Stimulated activated CD8-positive, alpha-beta memory T cell treated with anti-CD3 and anti-CD28 coated beads, Interleukin-15, amount 100 ng/mL, for 4 hours (primary cell): ENCODE measurements at places on chromosomes 11 and 22.

DNA sequence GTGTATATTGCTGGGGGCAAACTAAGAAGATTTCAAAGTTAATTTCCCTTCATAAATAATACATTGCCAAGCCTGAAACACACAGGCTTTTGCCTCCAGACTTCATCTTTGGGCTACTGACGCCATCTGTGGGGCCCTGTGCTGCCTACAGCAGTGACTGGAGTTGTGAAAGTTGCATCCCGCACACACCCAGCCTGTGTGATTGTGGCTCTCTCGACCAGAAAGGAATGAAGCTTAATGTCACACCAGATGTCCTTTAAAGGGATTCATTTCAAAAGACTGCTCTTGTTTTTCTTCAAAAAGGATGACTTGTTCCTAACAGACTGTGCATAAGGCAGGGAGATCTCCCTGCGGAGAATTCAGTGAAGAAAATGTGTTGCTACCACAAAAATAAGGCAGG, 210.5 kb downstream of the FAM181B start:
- no peak for DNase-seq

- DNase-seq = peak; percentile 51
Observed at GRCh38 chr11:6402561-6402981, 12.3 kb downstream of the SMPD1 start.

- DNase-seq = no peak
Observed at GRCh38 chr11:3732671-3733436, 61.7 kb upstream of the CHRNA10 start.

- no peak for DNase-seq
Observed at GRCh38 chr11:46336563-46337180, 10.6 kb upstream of the DGKZ start.

DNA sequence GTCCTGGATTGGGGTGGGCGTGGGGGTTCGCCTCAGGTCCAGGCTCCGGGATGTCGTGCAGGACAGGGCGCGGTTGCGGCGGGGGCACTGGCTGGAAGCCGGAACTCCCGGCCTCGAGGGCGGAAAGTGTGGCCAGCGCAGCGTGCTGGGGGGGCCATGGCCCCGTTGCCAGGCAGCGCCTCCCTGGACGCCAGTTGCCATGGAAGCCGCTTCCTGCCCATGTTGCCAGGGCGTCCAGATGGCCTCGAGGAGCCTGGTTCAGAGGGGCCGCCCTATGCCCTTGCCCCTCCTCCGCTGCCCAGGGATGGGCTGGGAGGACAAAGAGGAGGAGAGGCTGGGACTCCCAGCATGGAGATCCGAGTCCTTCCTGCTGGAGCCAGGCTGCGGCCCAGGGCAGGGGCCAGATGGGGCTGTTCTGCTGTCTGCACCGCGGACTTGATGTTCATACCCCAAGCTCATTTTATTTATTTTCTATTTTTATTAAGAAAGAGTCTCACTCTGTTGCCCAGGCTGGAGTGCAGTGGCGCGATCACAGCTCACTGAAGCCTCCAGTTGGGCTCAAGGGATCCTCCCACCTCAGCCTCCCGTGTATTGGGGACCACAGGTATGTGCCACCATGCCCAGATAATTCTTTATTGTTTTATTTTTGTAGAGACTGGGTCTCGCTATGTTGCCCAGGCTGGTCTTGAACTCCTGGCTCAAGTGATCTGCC, 4.6 kb upstream of the CCDC188 start:
- DNase-seq = no peak

DNA sequence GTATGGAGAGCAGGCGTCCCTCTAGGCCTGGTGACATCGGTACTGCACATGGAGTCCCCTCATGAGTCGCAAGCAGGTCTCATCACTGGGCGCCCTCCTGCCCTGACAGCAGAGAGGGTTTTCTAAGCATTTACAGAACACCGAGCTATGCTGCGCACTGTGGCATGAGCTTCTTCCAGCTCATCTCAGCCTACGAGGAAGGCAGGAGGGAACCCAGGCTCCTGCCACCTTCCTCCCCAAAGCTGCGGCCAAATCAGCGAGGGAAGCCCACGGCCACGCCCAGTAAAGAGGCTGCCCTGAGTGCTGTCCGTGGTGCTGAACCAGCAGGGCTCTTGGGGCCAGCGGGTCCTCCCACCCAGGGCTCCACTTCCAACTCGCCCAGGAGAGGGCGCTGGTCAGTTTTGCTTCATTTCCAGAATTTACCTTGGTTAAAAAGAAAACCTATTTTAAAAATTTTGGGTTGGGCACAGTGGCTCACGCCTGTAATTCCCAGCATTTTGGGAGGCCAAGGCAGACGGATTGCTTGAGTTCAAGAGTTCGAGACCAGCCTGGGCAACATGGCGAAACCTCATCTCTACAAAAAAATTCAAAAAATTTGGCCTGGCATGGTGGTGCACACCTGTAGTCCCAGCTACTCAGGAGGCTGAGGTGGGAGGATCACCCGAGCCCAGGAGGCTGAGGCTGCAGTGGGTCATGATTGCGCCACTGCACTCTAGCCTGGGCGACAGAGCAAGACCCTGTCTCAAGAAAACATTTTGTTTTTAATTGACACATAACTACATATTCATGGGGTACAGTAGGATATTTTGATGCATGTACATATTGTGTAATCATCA, 34.2 kb downstream of the PHF21B start:
- DNase-seq = peak; percentile 4

DNA sequence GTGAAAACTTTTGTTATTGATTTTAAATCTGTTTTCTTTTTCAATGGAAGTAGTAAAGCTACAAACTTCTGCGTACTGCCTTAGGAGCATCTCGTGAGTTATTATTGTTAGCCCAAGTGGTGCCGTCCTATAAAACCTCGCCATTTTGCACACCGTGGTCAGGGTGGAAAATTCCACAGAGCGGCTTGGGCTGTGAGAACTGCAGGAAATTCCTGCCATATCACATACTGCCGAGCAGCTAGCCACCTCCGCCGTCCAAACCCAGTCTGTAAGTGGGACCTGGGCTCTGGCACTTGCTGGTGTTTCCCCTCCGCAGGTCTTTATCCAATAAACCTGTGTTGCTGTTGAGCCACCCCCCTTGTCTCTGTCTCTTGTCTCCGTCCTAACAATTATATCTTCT, 88.0 kb upstream of the POU2AF2 start:
- no peak for DNase-seq

DNA sequence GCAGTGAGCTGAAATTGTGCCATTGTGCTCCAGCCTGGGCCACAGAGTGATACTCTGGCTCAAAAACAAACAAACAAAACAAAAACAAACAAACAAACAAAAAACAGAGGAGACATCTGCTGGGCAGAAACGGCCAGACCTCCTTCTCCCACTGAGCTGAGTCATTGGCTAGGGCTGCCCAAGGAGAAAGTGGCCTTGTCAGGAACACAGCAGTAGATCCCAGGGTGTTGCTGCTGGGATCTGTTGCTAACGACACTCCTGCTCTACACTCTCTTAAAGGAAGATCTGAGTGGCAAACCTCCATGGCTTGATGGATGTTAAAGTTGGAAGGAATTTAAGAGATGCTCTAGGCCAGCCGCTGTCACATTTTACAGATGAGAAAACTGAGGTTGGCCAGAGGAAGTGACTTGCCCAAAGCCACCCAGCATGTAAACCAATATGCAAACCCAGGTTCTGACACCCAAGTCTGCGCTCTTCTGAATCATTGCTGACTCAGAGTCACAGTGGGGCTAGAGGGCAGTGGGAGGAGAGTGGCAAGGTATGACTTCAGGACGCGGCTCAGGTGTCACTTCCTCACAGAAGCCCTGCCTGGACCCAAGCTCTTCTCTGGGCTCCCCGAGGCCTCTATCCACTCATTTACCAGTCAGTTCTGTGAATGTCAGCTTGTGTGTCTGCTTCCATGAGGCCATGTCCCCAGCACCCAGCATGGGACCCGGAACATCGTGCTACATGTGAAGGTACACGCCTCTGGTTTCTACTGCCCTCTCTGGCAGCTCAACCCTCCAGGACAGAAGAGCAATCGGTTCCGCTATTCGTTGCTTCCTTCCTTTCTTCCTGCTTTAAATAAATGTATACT, 11.3 kb upstream of the GDPD5 start:
- DNase-seq = peak; percentile 38

GRCh38 chr11:78415338-78415737, 2.3 kb downstream of the GAB2 start:
- no peak for DNase-seq

- no peak for DNase-seq
Observed at GRCh38 chr11:59967677-59968394, 4.0 kb downstream of the OOSP4A start.

DNA sequence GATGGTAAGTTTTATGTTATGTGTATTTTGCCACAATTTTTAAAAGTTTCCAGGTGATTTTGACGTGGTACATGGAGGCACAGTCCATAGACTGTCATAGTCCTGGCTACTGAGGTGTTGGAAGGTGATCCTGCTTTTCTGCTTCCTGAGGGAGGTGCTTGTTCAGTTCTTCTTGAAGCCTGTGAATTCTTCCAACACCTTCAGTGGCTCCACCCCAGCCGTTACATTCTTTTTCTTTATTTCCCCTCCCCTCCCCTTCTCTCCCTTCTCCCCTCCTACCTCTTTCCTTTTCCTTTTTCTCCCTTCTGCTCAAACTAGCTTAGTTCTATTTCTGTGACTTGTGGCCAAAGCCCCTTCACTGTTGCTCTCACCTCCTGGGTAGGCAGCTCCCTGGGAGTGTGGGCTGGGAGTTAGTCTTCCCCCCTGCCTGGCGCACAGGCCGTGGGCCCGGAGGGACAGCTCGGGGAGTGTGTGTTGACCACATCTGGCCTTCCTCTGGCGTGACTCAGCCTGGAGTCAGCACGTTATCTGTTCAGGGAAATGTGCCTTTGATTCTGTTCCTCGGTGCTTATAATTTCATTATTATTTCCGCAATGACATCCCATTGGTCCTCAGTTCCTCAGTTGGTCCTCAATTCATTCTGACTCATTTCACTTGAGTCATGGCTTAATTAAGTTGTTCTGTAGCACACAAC, 566.2 kb downstream of the TBC1D22A start:
- no peak for DNase-seq

GRCh38 chr22:40826984-40827741, 8.0 kb upstream of the SLC25A17 start:
- DNase-seq = no peak

GRCh38 chr11:55324500-55324899, 18.5 kb upstream of the OR4A16 start:
- no peak for DNase-seq

DNA sequence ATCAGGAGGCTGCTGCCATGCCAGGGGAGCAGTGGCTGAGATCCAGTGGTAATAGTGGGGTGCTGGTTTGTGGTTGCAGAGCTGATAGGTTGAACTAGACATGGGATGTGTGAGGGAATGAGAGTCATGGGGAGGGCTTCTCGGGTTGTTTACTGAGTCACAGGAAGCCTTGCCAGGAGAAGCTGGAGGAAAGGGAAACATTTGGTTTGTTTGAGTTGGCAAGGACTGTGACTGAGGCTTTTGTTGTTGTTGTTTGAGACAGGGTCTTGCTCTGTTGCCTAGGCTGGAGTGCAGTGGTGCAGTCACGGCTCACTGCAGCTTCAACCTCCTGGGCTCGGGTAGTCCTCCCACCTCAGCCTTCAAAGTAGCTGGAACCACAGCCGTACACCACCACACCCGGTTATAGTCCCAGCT, 49.3 kb downstream of the CABIN1 start:
- DNase-seq = no peak

DNA sequence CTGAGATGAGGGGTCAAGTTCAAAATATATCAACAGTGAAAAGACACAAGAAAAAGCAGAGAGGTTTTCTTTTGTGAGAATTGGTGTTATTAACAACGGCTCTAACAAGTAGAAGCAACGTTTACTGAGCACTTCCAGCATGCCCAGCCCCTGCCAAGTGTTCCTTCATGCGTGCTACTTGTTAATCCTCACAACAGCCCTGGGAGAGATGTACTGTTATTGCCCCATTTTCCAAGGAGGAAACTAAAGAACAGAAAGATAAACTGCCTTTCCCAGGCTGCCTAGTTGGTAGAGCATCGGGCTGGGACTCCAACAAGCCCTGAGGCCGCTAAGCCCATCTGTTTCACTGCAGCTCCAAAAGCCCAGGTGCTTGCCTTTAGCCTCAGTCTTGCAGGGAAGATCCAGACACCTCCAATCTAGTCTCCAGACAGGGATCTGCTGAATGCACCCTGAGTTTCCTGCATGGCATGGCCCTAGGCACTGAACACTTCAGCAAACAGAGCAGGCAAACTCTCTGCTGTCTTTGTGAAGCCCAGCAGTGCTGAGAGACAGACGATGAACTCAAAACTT, 25.5 kb downstream of the SPATA19 start:
- DNase-seq = no peak

DNA sequence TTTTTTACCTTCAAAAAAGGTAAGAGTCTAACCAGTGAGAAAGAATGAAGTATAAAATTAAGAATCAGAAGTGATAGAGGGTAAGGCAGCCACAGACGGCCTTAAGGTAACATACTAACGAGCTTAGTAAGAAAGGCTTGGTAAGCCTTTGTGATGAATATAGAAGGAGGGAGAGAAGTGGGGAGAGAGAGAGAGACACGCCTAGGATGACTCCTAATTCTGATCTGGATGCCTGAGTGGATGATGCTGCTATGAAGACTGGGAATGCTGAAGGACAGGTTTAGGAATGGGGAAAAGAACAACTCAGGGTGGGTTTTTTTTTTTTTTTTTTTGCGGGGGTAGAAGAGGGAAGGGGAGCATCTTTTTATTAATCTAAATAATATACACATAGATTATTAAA, 4.8 kb downstream of the FBXO3 start:
- DNase-seq = no peak

GRCh38 chr11:130146796-130147195, 12.8 kb upstream of the ST14 start:
- no peak for DNase-seq

DNA sequence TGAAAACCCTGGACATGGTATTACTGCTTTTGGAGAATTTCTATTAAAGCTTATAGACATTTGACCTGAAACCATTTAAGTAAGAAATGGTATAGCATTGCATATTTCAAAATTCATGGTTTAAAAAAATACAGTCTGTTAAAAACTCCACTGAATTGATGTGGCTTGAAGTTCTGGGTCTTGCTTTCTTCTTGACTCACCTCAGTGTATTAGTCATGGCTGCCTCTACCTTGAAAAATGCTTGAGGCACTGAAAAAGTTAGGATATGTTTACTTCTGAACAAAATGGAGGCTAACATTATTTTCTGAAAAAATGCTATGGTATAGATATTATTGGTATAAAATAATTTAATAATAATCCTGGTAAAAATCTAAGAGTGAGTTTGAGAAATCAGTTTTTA, 349.2 kb downstream of the AASDHPPT start:
- no peak for DNase-seq
